ENCODE measurements at places on chromosomes 6 and 20.
A peak's percentile ranks its signal among the peaks of the same experiment; 100 is the strongest.

DNA sequence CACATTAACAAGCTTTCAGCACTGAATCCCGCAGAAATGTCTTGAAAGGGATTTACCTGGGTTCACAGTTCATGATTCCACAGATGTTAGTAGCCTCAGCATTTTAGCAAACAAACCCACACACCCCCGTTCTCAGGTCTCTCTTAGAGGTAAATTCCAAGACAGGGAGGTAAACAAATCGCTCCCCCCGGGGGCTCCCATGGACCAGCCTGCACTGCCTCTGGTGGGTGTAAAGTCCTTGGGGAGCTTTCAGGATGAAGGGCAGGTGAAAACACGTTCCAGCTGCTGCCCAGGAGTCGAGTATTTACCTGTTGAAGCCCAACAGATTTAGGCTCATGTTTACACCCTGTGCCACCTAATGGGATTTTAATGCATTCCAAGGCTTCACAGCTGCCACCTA, 187.0 kb upstream of the FOXQ1 start:
- DNase-seq = no peak

DNA sequence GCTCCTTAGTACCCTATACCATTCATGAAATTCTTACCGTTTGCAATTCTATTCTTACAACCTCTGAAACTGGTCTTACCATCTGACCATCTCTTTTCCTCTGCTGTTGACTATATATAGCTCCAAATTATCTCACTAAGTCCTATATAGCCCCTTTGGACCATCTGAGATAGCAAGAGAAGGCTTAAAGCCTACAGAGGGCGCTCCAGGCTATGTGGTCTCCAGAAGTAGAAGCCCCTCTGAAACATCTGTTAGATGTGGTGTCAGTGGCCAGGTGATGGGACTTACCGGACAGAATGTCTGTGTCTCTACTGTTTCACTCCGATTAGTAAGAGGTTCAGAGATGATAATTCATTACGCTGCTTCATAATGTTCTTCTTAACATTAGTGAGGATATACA, 140.7 kb upstream of the BMP2 start:
- no peak for DNase-seq

DNA sequence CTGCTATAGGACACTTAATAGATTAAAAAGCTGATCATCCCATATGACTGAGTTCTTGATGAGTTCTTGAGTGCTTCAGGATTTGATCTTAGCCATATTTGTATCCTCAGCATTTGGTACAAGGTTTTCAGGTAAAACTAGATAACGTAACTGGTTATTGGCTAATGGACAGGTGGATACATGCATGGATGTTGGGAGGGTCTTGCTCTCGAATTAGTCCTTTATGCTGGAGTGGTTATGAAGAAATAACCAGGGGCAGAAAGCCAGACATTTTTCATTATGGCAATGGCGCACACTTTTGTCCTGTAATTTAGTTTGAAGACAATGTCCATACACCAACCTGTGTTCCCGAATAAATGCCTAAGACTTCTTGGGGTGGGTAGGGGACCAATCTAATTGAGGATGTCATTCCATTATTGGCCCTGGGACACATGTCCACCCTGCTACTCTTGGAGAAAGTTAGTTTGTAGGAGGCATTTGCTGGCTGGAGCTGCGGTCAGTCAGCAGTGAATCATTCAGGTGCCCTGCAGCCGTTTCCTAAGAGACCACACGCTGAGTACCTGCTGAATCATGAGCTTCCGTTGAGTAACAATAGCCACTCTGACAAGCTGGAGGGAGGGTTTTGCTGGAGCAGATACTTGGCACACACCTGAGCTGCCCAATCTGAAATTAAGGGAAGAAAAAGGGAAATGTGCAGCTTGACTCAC, 194.4 kb downstream of the FOXA2 start:
- no peak for DNase-seq

DNA sequence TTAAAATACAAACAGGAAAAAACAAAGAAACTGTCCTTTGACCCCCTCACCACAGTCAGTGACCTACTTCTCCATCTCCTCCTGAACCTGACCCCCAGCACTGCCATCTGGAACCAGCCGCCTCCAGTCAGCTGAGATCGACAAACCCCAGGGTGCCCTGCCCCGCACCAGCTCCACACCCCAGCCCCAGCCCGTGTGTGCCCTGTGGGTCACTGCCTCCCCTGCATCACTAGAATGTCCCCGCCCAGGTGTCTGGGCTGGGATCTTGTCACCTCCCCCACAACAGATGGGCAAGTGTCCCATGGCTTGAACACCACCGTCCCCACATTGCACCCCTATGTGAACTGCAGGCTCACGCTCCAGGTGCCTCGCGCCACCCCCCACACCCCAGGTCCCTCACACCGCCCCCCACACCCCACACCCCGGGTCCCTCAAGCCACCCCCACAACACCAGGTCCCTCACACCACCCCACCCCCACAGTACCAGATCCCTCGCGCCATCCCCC, 13.3 kb downstream of the TAF4 start:
- DNase-seq = no peak

DNA sequence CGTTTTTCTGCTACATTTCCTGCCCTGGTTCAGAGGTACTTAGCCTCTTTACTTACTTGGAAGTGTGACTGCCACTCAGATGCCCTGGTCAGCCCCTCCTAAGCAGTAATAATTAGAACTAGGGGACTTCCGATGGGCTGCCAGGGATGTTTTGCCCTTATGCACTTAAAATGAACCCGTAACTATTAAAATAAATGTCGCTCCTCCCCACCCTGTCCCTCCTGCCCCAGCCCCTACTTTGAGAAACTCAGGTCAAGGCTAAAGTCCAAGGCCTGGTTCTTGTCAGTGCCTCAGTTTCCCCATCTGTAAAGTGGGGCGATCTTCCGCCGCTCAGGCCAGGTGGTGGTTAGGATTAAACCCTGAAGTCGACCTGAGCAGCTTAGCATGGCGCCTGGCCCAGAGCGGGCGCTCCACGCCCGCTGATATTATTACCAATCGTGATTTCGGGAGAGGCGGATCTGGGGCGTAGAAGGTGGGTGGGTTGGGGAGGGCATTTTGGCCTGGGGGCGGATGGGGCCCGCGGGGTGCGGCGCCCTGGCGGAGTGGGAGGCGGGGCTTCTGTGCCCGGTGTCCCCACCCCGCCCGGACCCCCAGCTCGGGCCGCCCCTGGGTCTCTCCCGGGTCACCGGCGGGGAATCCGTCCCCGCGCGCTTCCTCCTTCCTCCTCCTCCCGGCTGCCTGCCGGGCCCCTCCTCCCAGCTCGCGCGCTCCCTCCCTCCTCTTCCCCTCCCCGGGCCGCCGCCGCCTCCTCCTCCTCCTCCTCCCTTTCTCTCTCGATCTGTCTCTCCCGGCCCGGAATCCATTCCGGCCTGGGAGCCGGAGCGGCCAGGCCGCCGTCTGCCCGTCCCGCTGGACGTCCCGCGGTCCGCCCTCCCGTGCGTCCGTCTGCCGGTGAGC, at the start of gene SRC:
TSS of gene SRC (plus strand) at position 802 of the 897 bp plus-strand sequence. CDS start 38,014 bp downstream, outside the sequence.
- DNase-seq = peak; percentile 11

- DNase-seq = no peak
Observed at GRCh38 chr6:169738204-169738975, 13.0 kb downstream of the DYNLT2 start.

GRCh38 chr6:99434702-99435530, 9.8 kb upstream of the PNISR start:
- no peak for DNase-seq

- no peak for DNase-seq
Observed at GRCh38 chr20:38985060-38985459, 22.9 kb downstream of the DHX35 start.

DNA sequence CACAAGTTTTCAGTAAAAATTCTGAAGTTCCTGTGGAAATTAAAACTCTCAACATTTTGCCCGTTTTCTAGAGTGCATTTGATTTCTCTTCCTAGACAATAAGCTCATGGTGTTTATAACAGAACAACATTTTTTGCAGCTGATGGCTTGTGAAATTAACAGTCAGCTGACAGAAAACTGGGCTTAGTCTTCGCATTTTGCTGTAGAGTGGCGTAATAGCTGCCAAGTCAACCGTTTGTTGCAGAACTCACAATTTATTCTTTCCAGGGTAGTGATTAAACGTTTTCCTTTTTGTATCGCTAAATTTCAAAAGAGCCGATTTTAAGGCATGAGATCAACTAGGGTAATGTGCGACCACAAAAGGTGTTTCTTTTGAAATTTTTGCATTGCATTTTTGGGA, 1.4 kb downstream of the SPO11 start:
- no peak for DNase-seq

DNA sequence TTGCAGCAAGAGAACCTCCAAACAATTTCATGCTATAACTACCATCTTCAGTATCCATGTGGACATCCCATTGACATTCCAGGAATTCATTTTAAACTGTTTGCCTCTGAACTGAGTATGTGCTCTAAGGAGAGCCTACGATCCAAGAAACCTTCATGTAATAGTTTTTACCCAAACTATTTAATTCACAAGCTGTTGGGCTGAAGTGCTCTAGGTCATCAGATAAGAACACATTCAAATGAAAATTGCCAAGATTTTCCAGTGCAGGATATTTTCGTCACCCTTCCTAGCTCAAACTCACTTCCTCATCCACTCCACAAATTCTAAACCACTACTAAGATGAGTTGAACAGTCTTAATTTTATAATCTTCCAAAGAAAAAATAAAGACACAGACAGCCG, 12.8 kb downstream of the RSPO3 start:
- DNase-seq = no peak

DNA sequence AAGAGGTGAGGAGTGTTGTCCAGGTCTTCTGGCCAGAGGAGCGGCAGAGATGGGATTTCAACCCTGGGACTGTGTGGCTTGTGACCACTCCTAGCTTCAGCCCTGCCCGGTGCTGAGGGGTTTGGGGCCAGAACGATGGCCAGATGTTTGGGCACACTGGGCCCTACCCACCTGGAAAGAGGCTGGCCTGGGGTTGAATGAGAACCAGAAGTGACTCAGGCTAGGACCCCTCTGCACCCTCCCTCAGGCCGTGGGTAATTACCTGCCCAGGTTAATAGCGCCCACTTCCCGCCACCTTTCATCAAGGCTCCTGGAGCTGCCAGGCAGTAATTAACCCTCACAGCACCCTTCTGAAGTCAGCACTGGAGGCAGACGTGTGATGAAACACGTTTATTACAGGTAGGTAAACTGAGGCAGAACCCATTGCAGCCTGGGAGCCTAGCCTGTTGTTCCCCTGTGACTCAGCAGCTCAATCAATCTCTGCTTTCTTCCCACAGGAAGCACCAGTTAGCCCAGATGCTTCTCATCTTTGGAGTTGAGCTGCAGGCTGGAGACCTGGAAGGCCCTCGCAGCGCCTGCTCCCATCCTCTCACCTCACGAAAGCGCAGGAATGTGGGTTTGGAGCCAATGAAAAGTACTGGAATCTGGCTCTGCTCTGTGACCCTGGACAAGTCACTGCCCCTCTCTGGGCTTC, 120.8 kb downstream of the CEBPB start:
- DNase-seq = no peak

- no peak for DNase-seq
Observed at GRCh38 chr6:145214570-145214969, 520.8 kb downstream of the EPM2A start.

GRCh38 chr6:93407186-93407585, 12.2 kb downstream of the EPHA7 start:
- no peak for DNase-seq

GRCh38 chr6:108872141-108872557, 23.9 kb downstream of the ARMC2 start:
- no peak for DNase-seq

GRCh38 chr6:123806561-123806960, 2.9 kb downstream of the NKAIN2 start:
- DNase-seq = no peak

DNA sequence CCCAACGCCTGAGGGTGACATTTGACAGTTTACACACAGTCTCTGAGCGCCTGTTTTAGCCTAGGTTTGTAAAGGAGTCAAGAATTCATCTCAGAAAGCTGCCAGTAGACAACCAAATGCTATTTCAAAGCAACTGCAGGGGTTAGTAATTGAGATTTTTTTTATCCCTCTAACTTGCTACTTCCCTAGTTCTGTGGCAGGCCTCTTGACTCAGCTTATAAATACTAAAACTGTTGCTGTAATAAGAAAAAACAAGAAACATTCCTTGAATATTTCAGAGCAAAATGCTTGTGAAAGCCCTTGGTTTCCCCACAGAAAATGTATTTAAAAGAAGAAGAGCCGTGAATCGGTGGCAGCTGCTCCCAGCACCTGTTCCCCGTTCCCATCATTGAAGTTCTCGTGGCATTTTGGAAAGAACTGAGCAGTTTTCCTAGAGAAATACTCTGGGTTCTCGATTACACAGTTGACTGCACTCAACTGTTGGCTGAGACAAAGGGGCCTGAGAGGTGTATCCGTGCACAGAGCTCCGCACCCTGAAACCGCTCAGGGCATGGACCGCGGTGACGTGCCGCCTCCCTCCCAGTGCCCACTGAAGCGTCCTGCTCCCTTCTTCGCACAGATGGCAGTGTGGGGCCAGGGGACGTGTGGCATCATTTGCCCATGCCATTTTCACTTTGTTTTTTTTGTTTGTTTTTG, 20.9 kb downstream of the DLL1 start:
- DNase-seq = no peak

- no peak for DNase-seq
Observed at GRCh38 chr20:56461576-56461975, 6.9 kb upstream of the RTF2 start.

GRCh38 chr6:96809119-96809518, 28.2 kb downstream of the GPR63 start:
- DNase-seq = no peak

- no peak for DNase-seq
Observed at GRCh38 chr6:84524636-84525035, 239.8 kb downstream of the TBX18 start.

DNA sequence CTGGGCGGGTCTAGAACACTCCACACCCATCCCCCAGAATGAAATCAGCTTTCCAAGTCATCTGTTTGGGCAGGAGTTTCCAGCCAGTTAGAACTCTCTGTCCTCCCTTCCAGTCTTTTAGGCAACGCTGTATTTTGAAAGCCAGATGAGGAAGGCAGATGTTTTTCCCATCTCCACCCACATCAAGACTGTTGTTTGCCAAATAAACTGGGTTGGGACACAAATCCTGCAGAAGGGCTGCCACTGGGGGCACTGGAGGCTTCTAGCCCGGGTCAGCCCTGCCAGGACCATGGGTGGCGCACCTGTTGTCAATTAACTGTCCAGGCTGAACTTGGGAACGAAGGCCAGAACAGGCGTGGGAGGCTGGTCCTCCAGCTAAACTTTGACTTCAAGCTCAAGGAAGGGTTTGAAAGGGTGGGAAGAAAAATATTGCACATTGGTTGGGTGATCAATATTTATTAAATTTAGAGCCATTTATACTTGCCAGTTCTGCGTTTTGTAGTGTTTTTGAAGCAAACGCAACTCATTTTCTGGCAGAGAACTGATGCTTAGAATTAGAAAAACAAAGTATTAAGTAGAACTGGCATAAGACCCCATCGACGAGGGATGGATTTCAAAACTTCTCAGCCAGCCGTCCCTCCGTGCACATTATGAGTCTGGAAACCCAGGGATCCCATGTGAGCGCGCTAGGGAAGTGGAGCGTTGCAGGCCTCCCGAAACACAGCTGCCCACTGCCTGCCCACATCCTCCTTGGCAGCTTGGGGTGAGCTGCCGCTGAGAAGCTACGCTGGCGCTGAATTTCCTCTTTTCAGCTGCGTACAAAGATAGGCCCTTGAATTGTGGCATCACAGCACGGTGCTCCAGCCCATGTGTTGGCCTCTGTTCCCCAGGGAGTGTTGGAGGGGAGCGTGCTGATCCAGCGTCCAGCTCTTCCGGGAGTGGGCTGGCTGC, 297.4 kb downstream of the QKI start:
- no peak for DNase-seq

- no peak for DNase-seq
Observed at GRCh38 chr6:8073758-8074157, 9.6 kb upstream of the BLOC1S5 start.

Data from activated CD8-positive, alpha-beta memory T cell treated with anti-CD3 and anti-CD28 coated beads for 48 hours (primary cell).